Fibroblast of skin of abdomen (primary cell): ENCODE measurements at places on chromosomes 2 and 18.

- peak; percentile 91 for DNase-seq
Observed at GRCh38 chr2:107633580-107634147, 193.0 kb upstream of the RGPD4 start.

DNA sequence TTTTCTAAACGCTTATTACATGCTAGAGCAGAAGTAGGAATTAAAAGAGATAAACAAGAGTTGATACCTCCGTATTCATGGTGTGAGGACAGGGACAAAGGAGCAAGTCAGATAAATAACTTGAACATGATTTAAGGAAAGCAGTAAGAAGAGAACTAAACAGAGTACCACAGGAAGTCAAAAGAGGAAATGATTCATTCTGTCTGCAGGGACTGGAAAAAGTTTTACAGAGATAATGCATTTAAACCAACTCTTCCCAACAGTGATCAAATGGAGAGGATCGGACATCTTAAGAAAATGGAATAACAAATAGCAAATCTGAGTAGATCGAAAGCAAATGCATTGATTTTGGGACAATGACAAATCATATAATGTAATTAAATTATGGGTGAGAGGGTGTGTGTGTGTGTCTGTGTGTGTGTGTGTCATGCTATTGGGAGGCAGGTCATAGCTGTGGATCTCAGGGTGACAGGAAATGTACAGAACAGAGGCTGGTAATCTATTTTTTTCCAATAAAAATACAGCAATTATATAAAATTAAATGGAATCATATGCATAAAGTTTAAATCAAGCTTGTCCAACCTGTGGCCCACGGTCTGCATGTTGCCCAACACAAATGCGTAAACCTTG lies 113.4 kb downstream of the MC4R start:
- DNase-seq = peak; percentile 10

GRCh38 chr2:96913398-96914202 lies 43.7 kb upstream of the SEMA4C start:
- DNase-seq = no peak

DNA sequence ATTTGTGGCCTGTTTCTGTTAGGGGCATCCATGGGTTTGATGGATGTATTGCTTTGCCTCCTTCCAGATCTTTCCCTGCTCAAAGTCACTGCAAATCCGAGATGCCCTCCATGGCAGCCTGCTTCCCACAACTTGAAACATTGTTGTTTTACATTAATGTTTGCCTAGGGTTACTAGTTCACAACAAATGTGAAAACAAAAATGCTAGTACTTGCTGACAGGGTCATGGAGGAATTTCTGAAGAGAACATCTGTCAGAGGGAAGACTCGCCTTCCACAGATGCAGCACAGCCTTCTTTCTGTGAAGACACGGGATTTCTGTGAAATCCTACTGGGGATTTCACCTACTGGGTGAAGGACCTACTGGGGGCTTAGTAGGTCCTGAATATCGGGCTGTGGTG lies 260.0 kb upstream of the FN1 start:
- peak; percentile 67 for DNase-seq

GRCh38 chr2:33316328-33316727 lies 160.1 kb upstream of the RASGRP3 start:
- DNase-seq = peak; percentile 63

DNA sequence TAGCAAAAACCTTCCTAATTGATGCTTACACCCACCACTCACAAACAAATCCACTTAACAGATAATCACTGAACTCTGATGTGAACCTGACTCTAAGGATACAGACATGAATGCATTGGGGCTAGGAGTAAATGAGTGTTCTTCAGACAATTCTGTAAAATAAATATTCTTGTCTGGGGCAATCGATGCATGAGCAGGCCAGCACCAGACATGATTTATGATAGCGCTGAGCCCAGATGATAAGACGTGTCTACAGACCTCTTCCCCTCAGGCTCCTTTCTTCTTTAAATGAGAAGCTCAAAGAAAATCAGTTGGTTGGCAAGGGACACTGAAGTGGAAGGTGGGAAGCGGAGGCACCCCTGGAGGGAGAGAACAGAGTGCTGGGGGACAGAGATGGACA lies 27.3 kb upstream of the BIN1 start:
- DNase-seq = no peak

- no peak for DNase-seq
Observed at GRCh38 chr2:143759455-143759854, 630.2 kb downstream of the ARHGAP15 start.

DNA sequence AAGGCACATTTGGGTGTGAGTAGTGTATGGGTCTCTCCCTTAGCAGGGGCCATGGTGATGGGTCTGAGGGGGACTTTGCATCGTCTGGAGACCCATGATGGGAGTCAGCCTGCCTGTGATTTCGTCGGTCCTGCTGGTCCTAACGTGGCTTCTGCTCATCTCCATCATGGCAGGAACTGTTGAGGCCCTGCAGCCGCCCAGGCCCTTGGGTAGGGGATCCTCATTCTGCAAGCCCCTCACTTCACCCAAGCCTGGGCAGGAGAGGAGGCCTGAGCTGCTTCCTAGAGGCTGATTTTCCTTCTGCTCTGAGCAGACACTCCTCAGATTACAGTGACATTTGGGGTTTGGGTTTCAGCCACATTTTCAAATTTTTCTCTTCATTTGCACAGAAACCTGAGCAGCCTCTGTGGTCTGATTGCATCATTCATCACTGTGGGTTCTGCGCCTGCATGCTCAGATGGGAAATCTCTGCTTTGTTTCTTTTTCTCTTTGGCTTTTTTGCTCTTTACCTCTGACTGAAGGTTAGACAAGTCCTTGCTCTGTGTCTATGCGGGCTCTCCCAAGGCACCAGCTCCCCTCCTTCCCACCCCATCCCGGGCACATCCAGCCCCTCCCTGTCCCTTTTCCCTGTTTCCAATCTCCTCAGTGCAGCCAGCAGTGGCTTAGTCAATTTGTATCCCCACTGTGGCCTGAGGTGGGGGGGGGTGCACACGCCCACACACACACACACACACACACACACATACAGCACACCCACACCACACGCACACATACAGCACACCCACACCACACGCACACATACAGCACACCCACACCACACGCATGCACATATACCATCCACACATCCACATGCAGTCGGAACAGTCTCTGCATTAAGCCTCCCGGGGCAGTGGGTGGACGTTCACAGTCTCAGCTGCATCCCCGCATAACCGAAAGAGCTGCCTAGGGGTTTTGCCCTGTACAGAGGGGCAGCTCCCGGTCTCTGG lies 305.4 kb upstream of the HS6ST1 start:
- peak; percentile 96 for DNase-seq

GRCh38 chr2:236160366-236161081 lies 7.7 kb downstream of the GBX2 start:
- no peak for DNase-seq

- DNase-seq = no peak
Observed at GRCh38 chr18:74422541-74422940, 34.6 kb downstream of the DIPK1C start.

- DNase-seq = no peak
Observed at GRCh38 chr18:44047585-44047984, 633.1 kb upstream of the SETBP1 start.

DNA sequence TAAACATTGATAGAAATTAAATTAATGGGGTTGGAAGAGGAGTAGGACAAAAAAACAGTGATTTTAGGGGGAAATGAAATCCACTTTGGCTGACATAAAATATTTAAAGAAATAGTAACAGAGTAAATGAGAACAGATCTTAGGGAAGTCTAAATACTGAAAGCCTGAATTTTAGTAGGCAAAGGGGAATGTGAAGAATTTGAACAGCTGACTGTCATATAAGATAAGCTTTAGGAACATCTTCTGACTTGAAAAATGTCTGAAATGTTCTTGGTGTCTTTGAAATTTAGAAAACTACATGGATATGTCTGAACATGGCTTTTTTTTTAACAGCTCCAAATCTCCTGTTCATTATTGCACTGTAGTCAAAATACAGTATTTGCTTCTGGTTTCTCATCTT lies 150.3 kb downstream of the CALCRL start:
- peak; percentile 5 for DNase-seq

- peak; percentile 5 for DNase-seq
Observed at GRCh38 chr2:144671695-144672455, 152.0 kb upstream of the ZEB2 start.

GRCh38 chr18:59268721-59269562 lies 4.3 kb downstream of the RAX start:
- DNase-seq = no peak

DNA sequence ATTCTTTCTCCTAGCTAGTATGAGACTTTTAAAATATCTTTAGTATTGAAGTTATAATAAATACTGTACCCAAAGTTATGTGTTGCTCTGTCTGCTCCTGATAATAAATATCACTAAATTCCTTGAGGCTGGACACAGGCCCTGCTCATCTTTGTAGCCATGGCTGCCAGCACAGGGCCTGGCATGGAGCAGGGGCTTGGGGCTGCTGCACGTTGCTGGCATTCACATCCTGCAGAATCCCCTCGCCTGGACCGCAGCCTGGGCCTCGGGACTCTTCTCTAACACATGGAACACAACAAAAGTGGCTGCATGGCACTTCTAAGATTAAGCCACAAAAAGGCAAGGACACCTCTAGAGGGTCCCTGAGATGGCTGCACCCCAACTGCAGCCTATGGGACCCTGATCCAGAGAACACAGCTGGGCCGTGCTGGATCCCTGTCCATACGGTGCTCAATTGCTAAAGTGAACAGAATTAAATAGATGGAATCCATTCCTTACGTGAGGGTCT lies 477.5 kb upstream of the MYT1L start:
- DNase-seq = no peak

DNA sequence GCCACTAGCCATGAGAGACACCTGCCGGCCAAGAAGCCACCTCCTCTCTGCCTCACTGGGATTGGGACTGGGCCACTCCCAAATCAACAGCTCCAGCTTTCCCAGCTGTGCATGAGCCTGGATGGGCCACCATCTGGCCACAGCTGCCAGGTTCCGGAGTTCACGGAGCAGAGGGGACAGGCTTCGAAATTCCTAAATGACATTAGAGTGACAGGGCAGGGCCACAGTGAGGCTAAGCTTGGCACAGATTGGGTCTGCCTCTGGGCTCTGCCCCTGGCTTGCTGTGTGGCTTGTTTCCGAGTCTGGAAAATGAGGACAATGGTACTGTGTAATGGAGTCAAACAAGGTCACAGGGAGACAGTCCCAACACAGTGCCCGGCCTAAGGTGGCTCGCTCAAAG lies 6.5 kb downstream of the DIPK1C start:
- no peak for DNase-seq

- peak; percentile 52 for DNase-seq
Observed at GRCh38 chr2:95530734-95531133, 46.2 kb upstream of the TRIM43B start.

DNA sequence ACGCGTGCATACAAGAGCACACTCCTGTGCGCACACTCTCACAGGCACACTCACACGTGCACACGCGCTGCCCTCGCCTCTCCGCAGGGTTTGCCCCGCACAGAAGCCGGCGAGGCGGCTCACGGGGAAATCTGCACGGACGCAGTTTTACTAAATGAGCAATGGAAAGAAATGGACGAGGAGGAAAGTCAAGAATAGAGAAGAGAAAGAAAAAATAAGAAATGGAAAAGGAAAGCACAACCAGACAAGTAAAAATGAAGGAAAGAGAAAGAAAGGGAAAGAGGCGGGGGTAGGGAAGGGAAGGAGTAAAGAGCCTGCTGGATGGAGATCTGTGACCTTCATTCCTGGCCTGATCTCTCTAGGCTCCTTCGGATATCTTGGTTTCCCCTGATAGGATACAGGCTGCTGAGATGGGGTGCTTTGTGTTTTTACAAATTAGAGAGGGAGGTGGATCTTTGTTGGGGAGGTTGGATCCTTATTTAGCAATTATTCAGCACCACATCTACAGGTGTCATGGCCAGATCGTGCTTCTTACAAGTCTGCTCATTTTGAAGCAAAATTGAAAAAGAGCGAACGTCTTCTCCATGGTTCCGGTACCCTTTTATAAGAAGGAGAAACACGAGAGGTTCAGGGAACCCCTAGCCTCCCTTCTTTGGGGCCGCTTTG lies 693 bp upstream of the LRP2 start:
- no peak for DNase-seq

DNA sequence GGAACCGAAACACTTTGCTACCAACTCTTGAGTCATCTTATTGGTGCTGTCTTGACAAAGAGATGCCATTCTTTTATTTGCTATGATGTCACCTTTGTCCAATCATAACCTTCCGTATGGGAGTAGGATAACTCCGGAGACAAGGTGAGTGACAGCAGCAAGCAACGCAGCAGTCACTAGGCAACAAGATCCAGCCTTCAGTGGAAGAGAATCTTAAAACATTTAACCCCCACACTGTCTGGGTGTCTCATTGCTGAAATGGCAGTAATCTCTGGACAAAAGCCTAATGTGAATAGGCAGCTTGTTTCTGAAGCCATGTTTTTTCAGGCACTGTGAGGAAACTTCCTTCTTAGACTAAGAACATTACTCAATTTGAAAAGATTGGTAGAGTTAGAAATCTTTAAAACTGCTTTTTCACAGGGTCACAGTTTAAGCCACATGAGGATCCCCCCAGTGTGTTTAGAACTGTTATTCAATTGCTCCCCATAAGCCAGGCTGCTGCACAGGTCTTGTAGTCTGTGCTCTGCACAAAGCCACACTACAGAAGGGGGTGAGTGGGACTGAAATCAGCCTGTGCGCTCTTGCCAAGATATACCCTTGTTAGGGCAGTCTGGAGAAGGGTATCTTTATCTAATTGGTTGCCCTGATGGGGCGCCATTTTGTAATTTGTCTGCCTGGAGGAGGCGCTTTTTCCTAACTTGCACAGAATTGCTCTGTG lies 131.5 kb upstream of the STON1 start:
- no peak for DNase-seq

GRCh38 chr2:98896416-98896815 lies 39.6 kb downstream of the CRACDL start:
- no peak for DNase-seq

DNA sequence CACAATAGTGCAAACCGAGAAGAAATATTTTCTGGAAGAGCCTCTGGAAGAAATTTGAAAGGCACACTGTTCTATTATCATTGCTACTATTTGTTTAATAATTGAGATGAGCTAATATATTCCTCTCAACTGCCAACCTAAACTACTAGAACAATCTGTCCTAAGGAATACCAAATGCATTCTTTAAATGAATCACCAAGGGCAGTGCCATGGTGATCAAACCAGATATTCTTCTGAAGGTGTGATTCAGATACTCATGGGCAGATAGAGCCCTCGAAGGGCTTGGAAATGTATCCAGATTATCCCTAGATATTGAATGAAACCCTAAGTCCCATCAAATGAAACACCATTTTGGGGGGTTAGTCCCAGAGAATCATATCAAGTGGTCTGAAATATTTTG lies 76.6 kb downstream of the FIGN start:
- no peak for DNase-seq

GRCh38 chr2:33598561-33599174 lies 431 bp downstream of the FAM98A start:
- DNase-seq = peak; percentile 23

DNA sequence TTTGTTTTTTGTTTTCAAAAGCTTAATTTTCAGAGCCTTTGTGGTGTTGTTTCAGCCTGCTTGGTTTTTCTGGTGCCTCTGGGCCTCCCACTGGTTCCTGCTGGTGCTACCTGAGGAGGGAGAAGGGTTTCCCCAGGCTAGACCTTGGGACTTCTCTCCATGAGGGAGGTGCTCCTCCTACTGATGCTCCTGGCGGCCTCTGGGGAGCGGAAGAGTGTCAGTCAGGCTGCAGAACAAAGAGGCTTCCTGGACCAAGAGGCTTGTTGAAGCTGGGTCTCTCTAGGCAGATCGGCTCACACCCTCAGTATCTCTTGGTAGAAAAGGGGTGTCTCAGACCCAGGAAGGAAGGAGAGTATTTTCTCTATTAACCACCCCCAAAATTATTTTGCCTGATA lies 32.2 kb downstream of the RFX8 start:
- DNase-seq = peak; percentile 28
